ENCODE measurements at places on chromosomes 5 and 9.

DNA sequence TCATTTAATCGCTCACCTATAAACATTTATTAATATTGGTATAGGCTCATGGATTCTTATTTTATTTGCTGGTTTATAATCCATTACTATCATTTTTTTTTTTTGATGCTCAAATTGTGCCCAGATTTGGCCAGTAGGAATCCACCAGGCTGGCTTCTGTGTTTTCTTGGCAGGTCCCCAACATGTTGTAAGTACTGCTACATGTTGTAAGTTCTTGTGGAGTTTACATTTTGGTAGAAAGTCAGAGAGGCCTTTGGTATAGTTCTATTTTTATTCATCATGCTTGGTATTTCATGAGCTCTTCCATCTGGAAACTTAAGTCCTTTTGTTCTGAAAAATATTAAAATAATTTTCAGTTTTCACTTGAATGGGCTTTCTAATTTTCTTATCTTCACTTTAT, 47.1 kb downstream of the MAT2B start:
- no peak for DNase-seq

DNA sequence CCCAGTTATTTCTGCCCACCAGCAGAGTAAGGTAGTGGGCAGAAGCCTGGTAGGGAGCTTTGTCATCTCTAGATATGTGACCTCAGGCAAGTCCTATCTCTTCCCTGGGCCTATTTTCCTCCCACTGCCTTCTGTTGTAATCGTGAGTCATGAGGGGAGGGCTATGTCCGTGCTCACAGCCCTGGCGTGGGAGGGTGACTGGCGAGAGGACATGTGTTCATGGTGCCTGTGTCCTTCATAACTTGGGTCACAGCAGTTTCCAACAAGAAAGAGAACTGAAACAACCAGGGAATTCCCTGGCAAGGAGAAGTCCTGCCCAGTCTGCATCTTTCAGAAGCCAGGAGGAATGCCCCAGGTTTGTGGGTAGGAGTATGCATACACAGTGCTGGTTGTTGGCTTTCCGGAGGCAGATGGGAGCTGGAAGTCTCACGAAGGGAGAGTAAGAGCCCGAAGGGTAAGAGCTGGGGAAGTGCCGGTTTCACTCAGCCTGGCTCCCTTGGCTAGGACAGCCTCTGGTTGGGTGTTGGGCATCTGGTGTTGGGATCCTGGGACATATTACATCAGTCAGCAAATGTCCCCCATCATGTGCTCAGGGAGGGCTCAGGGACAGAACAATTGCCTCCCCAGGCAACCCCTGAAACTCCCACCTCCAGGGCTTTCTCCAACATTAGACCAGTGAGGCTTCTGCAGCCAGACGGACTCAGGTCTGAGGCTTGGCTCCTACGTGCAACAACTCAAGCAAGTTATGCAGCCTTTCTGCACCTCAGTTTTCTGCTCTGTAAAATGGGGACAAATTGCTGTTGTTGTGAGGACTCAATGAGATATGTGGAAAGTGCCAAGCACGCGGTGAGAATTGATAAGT, 4.3 kb upstream of the TIFAB start:
- peak; percentile 26 for DNase-seq

DNA sequence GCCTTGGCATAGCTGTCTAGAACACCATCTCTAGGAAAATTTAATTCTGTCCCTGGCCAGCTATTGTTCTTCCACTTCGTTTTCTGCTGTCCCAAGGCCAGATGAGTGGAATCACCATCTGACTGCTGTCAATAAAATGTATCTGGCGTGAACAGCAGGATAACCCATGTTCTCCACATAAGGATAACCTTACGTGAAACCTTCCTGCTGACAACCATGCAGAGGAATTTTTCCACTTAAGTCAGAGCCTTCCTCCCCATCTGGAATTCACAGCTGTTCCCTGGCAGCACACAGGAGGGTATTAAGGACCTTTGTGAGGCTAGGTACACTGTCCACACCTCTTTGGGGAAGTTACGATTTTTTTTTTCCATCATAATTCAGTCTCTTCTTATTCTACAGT, 28.6 kb downstream of the RNF44 start:
- DNase-seq, result no peak

DNA sequence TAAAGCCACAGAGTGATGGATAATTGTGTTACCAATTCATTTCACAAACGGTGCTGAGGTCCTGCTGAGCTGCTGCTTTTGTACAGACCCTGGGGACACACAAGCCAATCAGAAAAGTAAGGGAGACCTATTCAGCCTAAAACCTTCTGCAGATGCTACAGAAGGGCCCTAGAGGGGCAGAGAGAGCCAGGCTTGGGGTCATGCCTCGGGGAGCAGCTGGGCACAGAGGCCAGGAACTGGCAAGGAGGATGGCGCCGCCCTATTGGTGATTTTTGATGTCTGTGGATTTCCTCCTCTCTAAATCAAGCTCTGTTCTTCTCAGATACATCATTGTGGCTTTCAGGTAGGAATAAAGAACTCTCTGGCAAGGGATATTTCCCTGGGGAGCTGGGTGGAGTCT, 181.9 kb downstream of the ZNF462 start:
- no peak for DNase-seq

DNA sequence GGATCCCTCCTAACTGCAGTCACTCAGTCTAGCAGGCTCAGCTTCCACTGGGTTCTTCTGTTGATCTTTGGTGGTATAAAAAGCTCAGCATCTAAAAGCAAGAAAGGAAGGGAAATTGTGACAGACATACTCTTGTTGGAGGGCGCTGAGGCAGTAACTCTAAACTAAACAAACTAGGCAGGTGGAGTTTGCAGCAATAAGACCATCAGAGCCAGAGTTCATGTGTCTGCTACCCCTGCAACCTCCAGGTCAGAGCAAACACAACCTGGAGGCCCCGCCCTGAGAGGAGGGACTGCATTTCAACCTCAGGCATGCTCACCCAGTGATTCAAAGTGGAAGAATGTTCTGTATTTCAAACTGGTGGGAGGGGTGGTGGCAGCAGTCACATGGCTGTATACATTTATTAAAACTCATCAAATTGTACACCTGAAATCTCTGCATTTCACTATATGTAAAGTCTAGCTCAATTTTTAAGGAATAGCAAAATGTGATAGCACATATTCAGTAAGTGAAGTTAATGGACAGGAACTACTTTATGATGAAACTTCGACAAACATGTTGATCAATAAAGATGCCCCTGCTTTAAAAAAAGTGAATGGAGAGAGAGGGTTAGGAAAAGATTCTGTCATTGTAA, 7.1 kb downstream of the ACTL7A start:
- no peak for DNase-seq

DNA sequence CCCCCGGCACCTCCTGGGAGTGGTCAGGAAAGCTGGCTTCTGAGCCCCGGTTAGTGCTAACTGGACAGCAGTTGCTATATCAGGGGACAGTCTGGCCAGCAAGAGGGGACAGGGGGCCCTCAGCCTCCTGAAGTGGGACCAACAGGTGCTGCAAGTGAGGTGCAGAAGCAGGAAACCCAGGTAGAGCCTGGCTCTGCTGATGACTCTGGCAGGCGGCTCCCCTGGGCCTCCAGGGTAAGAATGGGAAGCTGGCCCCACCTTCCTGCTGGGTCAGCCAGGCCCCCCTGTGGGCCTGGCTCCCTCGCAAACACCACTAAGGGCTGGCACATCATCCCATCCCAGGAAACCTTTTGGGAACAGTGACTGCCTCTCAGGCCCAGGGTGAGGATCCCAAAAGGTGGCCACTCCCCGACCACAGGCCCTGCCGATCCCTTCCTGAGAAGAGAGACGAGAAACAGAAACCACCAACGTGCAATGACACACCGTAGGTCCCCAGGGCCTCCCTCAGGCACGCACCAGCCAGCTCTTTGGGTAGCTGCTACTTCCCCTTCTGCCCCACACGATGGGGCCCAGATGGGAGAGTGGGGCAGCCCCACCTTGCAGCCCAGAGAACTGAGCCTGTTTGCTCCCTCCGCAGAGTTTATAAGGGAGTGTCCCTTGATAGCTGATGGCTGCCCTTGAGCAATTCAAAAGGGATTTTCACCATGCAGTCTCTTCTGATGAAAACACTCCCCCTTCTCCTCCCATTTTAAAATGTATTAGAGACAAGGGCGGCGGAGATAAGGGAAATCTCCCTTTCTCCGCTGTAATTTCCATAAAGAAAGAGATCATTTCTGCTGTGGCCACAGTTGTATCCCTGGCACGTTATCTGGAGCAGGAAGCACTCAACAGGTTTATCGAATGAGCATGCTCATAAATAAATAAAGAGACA, 76.8 kb downstream of the STK10 start:
- peak; percentile 80 for DNase-seq

GRCh38 chr5:131163276-131164119, 1.6 kb downstream of the HINT1 start:
- DNase-seq, result no peak

GRCh38 chr5:38697013-38697412, 140.6 kb upstream of the LIFR start:
- no peak for DNase-seq

GRCh38 chr5:93588352-93589151, 5.5 kb downstream of the NR2F1 start:
- DNase-seq, result no peak

GRCh38 chr9:103839197-103839596, 254.9 kb upstream of the SMC2 start:
- no peak for DNase-seq

DNA sequence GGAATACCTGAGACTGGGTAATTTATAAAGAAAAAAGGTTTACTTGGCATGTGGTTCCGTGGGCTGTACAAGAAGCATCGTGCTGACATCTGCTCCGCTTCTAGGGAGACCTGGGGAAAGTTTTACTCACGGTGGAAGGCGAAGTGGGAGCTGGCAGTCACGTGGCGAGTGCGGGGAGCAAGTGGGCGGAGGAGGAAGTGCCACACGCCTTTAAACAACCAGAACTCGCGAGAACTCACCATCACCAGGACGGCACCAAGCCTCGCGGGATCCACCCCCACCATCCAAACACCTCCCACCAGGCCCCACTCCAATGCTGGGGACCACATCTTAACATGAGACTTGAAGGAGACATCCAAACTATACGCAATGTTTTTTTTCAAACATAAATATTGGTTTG, 406.2 kb upstream of the IRX4 start:
- DNase-seq, result no peak

DNA sequence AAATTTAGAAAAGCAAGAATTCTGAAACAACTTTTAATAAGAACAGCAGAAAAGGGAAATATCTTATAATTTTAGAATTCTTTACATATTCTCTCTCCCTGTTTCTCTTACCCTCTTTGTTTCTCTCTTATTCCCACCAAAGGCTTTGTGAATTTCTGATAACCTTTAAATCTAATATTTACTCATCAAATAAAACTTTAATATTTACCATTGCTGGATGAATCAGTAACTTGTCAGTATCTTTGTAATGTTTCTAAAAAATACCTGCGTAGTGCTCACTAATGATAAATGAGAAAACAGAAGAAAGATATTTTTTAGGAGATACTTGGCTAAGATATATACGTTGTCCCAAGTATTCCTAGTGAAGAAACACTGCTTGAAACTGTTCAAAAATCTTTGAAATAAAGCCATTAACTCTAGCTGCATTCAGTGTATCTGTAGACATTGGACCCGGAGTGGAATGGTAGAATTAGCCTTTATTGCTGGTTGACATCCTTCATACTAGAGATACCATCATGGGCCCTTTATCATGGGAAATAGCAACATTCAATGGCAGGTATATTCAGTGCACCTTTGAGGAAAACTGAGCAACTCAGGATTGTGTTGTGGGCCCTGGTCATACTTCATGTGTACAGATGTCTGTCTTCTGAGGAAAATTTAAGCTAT, 2160.4 kb downstream of the MAT2B start:
- no peak for DNase-seq

- DNase-seq, result no peak
Observed at GRCh38 chr9:2047144-2047671, 32.1 kb downstream of the SMARCA2 start.

- no peak for DNase-seq
Observed at GRCh38 chr9:69307446-69308205, 17.4 kb upstream of the ENTREP1 start.

DNA sequence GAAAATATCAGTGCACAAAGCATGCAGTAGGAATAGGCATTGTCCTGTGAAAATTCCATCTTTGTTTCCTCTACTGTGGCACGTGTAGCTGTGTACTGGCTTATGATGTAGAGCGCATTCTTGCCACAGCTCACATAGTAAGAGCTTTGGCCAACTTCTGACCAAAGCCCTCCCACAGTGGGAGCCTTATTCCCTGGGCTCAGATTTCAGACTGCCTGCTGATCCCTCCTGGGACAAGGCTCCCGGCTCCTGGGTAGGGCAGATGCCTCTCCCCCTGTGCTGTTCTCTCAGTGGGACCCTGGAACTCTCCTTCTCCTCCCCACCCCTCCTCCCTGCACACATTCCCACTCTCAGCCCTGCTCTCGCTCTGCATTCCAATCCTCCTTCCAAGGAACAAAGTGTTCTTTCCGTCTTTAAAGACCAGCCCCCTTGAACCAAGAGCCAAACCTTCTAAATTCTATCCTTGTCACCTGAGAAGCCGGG, 17.5 kb downstream of the LCP2 start:
- no peak for DNase-seq

- DNase-seq, result no peak
Observed at GRCh38 chr9:34566972-34567371, 22.6 kb downstream of the CNTFR start.

DNA sequence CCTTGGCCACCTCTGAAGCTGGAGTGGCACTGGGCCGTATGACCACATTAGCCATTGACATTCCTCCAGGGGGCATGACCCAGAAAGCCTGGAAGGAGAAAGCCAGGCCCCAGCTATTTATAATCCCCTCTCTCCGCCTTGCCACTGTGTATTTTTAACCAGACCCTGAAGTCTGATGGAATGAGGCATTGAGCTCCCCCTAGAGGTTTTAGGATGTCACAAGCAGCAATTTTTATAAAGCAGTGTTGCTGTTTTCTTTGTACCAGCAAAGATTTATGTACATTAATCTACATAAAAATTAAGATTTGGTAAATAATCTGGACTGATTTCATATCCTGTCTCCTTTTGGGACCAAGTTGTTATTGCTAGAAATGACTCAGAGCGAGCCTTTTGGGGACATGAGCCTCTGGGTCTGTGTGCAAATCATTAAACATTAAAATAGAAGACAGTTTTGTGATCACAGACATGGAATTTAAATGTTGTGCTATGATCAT, 127.1 kb downstream of the TRIO start:
- no peak for DNase-seq

- no peak for DNase-seq
Observed at GRCh38 chr9:124661271-124661670, 109.8 kb downstream of the NR6A1 start.

GRCh38 chr9:3977614-3978112, 322.2 kb downstream of the GLIS3 start:
- DNase-seq, result no peak

Measured in T1000 (cell line).